Left renal pelvis (tissue), 4 donors: ENCODE measurements at places on chromosomes 2 and 18.

GRCh38 chr2:174577967-174578589, 19.5 kb downstream of the WIPF1 start:
- DNase-seq: no peak

DNA sequence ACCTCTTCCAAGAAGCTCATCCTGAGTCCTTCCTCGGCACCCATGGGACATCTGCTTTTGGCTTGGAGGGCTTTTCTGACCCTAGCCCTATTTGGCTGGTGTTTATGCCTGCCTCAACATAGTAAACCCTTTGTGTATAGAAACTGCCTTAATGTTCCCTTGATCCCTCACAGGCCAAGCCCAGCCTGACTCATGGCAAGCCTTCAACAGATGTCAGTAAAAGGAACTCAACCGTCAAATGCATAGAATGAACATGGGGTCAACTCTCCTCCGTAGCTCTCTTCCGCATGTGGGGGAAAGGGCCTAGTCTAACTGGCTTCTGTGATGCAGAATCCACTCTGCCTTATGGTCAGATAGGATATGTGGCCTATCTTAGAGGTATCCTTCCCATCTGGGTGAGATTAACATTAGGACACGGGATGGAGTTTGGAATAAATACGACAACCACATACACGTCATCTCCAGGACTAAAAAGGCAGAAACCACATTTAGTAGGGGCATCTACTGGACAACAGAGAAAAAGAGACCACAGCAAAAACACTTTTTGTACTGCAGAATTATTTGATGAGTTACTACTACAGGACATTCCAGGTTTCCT, 2.5 kb upstream of the NPAS2 start:
- DNase-seq: no peak

DNA sequence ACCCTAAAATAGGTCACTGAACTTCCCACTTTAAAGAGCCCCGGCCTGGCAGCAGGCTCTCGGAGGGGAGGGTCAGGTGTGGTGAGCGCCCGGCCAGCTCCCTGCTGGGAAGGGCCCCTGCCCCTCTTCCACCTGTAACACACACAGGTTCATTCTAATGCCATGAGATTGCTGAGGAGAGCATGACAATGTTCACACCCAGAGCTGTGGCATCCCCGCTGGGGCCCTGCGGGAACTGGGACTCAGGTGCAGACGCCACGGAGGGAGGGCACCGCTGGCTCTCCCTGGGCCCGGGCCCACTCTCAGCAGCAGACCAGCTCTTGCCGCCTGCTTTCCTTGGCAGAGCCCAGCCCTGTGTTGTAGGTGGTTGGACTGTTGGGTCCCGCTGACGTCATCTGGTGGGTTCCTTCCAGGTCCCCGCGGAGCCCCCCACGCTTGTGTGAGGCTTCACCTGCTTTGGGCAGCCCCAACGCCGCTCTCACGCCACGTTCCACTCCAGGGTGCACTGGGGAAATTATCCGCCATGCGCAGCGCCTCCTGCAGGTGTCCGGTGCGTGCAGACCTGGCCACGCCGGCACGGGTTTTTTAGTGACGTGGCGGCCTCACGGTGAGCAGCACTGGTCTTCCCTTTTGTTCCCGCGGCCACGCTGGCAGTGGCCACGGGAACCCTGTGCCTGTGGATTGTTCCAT, 50.4 kb upstream of the KCNG2 start:
- DNase-seq: no peak

- no peak for DNase-seq
These were observed 151.6 kb downstream of the CSRNP3 start for GRCh38 chr2:165621086-165621560.

GRCh38 chr2:204667990-204668389, 122.7 kb downstream of the PARD3B start:
- DNase-seq: no peak

GRCh38 chr2:50649626-50650402, 382.1 kb downstream of the NRXN1 start:
- DNase-seq: no peak

GRCh38 chr18:22915337-22915736, 17.8 kb upstream of the RBBP8 start:
- no peak for DNase-seq

DNA sequence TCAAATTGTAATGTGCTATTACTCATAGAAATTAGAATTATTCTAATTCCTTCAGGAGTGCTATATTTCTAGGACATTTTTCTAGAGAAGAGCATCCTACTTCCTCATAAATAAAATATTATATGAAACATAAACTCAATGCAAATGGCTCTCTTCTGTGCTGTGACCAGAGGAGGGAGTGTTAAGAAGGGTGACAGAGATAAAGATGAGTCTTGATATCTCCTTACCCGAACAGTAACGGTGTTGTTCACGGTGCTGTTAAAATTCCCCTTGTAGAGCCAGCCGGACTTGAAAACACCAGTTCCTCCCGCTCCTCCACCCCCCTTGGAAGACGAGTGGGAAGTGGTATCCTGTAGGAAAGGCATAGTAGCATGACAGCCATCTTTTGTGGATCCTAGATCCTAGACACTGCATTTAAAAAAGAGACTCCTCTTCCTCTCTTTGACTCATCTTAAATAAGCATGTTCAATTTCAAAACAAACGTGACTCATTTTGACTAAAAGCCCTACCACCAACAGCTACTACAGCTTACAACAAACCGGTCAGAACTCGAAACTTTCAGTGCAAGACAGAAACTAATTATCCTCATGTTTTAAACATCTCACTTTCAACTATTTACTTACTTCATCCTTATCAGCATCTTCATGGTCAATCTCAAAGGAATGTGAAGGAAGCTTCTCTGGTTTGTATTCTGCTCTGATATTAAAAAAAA, 156.3 kb downstream of the DOCK10 start:
- DNase-seq: no peak

DNA sequence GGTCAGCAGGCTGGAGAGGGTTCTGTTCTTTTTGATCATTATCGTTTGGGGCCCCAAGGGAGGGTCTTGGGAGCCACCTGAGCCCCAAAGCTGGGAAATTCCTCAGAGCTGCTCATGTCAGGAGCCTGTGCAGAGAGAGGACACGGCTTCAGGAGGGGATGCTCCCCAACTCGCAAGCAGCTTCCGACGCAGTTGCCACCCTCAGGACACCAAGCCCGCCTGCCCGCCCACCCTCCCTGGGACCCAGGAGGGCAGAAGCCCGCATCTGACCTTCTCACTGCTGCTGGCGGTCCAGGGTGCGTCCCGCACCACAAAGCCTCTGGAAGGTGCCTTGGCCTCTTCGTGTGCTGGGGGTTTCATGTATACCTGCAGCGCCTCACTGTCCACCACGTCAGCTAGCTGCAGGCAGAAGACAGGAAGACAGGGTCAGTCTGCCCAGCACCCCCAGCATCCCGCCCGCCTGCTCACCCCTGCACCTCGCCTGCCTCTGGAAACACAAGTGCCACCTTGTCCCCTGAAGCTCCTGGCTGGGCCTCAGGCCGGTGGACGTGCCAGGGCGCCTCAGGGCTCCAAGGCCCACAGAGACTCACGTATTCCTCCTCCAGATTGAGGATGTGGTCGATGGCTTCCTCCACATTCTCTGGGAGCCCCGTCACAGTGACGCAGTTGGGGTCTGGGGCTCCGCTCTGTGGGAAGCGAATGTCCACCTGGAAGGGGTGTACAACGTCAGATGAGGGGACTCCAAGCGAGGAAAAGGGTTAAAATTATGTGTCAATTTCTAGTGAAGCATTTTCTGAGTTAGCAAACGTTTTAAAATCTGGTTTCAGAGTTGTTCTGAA, 41.3 kb downstream of the ANO7 start:
- DNase-seq: no peak

- no peak for DNase-seq
These were observed 165.6 kb upstream of the NABP1 start for GRCh38 chr2:191512216-191512835.

GRCh38 chr18:47411159-47411558, 159.7 kb upstream of the SKOR2 start:
- DNase-seq: no peak

GRCh38 chr2:215983581-215984351, 29.6 kb downstream of the MREG start:
- DNase-seq: no peak

DNA sequence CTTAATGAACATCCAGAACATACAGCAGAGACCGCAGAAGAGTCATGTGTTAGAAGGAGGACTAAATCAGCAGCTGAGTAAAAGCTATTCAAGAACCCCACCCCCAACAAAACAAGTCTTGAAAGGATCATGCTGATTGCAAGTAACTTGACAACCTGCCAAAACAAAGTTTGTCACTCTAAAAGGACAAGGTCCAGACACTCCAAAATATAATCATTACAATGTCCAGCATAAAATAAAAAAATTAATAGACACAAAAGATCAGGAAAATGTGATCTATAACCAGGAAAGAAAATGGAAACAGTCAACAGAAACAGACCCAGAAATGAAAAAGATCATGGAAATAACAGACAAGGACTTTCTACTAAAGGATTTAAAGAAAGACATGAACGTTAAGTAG, 28.5 kb downstream of the CCDC88A start:
- DNase-seq: no peak

- no peak for DNase-seq
These were observed 135.4 kb downstream of the PTH2R start for GRCh38 chr2:208541989-208542464.

DNA sequence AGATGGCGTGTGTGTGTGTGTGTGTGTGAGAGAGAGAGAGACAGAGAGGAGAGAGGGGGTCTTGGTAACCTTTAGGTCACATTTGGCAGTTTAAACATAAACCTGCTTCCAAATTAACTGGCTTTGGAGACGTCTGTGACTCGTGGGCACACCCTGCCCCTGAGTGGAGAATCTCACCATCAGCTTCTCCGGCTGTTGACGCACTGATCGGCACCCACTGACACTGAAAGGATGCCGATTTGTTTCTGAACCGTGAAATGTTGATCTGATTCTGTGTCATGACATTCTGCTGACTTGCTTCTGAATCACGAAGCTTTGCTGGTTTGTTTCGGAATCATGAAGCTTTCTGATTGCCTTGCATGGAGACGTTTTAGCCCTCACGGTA, 114.7 kb downstream of the RTP5 start:
- DNase-seq: no peak

DNA sequence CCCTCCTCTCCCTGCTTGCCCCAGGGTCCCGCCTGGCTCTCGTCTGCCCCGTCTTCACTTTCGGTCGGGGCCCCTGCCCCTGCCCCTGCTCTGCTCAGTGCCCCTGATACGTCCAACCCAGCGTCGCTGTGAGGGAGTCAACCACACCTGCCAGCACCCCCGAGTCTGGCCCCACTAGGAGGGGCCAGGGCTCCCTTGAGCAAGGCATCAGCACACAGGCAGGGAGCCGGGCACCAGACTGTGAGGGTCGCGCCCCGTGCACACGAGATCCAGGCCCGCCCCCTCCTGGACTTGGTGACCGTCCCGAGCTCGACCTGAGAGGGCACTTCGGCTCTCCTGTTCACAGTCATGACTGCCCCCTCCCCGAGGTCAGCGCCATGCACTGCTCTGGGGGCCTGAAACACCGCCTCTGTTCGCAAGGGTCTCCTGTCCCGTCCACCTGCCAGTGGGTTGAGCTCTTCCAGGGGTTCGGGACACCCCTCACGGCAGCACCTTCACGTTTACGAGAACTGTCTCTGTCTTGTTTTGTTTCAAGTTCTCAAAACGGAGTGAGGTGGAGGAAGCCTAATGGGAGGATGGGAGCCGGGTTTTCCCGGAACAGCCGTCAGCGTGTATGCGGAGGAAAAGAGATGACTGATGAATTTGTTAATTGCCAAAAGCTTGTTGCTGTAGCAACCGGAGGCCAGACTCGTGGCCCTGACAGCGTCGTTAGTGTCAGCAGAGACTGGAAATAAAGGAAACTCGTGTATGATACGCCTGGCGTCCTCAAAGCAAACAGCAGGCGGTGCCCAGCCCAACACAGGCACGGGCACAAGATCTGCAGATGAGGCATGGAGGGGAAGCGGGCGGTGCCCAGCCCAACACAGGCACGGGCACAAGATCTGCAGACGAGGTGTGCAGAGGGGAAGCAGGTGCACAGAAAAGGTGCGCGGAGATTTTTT, 48.2 kb upstream of the KCNG2 start:
- DNase-seq: no peak

- DNase-seq: no peak
These were observed 145.2 kb downstream of the GALNT3 start for GRCh38 chr2:165648801-165649200.

DNA sequence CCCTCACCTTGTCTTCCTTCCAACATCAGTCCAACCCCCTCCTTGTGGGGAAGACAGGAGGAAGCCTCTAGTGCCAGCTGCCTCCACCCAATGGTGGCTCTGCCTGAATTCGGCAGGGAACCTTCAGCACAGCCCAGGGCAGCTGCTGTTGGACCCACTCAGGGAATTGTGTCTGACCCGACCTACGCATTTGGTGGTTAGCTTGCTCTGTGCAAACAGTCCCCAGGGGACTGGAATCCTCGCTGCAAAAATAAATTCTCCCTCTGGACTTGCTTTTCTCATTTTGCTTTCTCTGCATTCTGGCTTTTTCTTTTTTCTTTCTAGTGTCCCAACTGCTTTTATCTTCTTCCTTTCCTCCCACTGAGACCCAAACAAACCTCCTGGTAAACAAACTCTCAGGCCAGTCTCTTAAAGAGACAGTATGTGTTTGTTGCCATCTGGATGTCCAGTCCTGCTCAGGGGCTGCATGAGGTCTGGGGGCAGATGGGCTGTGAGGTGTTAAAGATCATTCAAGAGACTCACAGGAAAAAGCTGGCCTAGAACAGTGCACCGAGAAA, 137.7 kb upstream of the HAAO start:
- no peak for DNase-seq

GRCh38 chr2:197958592-197959150, 154.3 kb downstream of the PLCL1 start:
- no peak for DNase-seq

- no peak for DNase-seq
These were observed 3.1 kb downstream of the DSC3 start for GRCh38 chr18:31039426-31039825.

- no peak for DNase-seq
These were observed 321.5 kb upstream of the TANK start for GRCh38 chr2:160838691-160839090.

GRCh38 chr2:187148059-187148714, 299.2 kb upstream of the ZSWIM2 start:
- DNase-seq: no peak

- no peak for DNase-seq
These were observed 22.8 kb downstream of the CRACDL start for GRCh38 chr2:98912957-98913915.

DNA sequence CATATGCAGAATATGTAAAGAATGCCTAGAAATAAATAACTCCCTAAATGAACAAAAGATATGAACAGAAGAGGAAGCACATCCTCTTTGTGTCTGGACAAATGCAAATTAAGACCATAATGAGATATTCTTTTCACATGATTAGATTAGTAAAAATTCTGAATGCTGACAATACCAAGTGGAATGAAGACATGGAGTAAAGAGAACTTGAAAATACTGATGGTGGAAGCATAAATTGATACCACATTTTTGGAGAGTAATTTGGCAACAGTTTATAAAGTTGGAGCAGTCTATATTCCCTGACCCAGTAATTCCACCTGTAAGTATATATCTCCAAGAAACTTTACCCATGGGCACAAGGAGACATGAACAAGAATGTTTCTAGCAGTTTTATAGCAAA, 130.0 kb downstream of the CAPN13 start:
- DNase-seq: no peak

DNA sequence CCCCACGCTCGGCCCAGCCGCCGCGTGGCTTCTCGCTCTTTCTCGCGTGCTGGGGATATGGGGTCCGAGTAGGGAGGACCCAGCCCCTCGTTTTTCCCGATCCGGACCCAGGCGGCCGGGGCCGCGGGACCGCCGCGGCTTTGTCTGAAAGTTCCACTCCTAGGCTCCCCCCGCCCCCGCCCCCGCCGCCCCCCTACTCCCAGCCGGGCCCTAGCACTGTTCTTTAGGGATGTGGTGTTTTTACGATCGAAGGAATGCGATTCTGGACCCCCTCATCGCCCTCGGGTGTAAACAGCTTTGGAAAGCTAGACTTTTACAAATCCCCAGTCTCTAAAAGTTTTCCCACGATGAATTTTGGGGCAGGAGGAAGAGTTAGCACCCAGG, 819 bp downstream of the TGIF1 start:
- no peak for DNase-seq
